ENCODE measurements at places on chromosomes 7 and 10. TPM values are rescaled to one million over a fixed set of nuclear protein-coding genes. Genes with fewer than 3 reads are reported as not detected.

The SDHAF3 gene
- total RNA-seq = 35.5 TPM

The CYP3A7 gene
- not detected for total RNA-seq

The COL26A1 gene
- total RNA-seq = 51.7 TPM

DNA sequence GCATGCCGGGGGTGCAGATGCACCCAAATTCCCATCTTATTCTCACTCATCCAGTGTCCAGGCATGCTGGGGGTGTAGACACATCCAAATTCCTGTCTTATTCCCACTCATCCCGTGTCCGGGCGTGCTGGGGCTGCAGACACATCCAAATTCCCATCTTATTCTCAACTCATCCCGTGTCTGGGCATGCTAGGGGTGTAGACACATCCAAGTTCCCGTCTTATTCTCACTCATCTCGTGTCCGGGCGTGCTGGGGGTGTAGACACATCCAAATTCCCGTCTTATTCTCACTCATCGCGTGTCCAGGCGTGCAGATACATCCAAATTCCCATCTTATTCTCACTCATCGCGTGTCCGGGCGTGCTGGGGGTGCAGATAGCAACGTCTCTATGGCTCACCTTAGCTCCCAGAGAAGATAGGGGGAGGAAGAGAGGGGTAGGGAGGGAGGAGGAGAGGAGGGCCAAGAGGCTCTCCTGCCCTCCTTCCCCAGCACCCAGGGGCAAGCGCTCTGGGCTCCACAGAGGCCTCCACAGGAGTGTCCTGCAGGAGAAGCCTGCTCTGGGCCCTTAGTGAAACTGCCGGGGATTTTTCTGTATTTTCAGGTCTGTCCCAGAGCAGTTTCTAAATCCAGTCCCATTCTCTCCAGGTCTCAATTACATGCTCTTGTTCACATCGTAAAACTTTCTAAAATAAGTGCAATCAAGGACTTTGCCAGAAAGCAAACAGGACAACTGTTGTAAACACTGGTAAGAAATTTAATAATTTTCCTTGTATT is 210.8 kb downstream of the DIP2C start:
- no peak for DNase-seq
- no peaks in the 10 kb centered on the region for H3K4me1 ChIP-seq
- no peaks in the 10 kb centered on the region for H3K36me3 ChIP-seq
- no peaks in the 10 kb centered on the region for H3K27me3 ChIP-seq

DNA sequence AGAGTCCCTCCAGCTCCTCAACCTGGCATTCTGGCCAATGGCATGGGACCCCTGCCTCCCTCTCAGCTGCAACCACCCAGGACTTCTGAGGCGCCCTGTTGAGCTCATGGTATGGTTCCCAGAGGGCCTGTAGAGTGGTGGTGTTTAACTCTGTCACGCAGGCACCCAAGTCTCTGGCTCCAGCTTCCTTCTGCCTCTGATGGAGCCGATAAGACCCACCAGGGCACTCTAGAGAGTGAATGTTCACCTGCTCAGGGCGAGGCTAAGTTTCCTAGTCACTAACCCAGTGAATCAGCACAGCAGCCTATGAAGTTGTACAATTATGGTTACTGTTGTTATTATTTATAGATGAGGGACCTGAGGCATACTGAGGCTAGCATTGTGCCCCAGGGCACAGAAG is 120.4 kb downstream of the ZMIZ1 start:
- H3K4me1 ChIP-seq = peaks cover 12% of the 10 kb centered on the region
- no peak overlapping the region for H3K27ac ChIP-seq
- H3K4me3 ChIP-seq = no peak overlapping the region
- DNase-seq = no peak
- H3K36me3 ChIP-seq = no peaks in the 10 kb centered on the region

DNA sequence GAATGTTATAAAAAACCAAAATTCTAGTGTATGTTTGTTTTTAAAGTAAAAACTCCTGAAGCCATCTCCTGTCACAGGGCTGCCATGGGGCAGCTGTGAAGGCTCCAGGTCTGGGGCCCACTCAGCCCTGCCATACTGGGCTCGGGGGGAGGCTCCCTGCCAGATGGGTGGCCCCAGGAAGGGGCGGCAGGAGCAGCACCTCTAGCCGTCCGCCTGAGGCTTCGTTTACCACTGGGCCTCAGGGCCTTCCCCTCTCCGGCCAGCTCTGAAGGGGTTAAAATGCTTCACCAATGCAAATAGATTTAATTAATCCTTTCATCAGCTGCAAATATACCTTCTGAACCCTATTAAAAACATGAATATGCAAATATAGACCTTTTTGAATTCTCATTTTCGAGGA is 139.0 kb downstream of the ELFN1 start:
- H3K27me3 ChIP-seq = no peaks in the 10 kb centered on the region
- no peak overlapping the region for H3K27ac ChIP-seq
- H3K36me3 ChIP-seq = no peaks in the 10 kb centered on the region
- no peaks in the 10 kb centered on the region for H3K4me1 ChIP-seq
- DNase-seq = no peak
- H3K4me3 ChIP-seq = no peak overlapping the region

DNA sequence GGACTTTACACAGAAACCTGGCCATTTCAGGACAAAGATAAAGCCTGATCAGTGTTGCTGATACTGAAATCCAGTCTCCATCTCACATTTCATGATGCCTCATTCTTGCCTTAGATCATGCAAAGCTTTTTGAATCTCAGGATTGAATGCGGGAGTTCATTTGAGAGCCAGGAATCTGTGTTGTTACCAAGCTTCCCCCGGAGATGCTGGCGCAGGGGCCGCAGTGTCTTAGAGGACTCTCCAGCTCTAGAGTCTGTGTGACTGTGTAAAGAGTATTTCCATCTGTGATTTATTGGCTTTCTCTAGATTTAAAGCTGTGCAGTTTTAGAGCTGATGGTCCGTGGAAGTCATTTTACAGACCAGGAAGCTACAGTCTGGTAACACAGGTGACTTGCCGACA is 32.0 kb downstream of the LMTK2 start:
- no peaks in the 10 kb centered on the region for H3K27me3 ChIP-seq
- H3K36me3 ChIP-seq = peaks cover 8% of the 10 kb centered on the region
- H3K4me1 ChIP-seq = no peaks in the 10 kb centered on the region
- no peak overlapping the region for H3K4me3 ChIP-seq

DNA sequence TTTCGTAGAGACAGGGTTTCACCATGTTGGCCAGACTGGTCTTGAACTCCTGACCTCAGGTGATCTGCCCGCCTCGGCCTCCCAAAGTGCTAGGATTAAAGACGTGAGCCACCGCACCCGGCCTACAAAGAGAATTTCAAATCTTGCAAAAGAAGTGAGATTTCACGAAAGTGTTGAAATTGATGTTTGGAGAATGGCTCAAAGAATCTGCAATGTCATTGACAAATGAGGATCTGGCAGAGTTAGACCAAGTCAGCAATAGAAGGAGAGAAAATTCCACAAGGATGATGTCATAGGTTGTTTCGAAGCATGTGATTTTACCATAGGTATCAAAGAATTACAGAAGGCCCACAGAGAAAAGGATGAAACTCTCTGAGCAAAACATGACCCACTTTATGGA is 71.7 kb downstream of the LYZL2 start:
- no peak overlapping the region for H3K27ac ChIP-seq
- peak; percentile 55 for DNase-seq
- no peaks in the 10 kb centered on the region for H3K27me3 ChIP-seq
- peaks cover 11% of the 10 kb centered on the region for H3K4me1 ChIP-seq
